DND-41 (cell line): ENCODE measurements at places on chromosomes 5 and 9.

- no peak for DNase-seq
These were observed 78.6 kb downstream of the AMBP start for GRCh38 chr9:113999256-114000062.

GRCh38 chr9:17081814-17082213, 53.0 kb upstream of the CNTLN start:
- DNase-seq = no peak

- DNase-seq = no peak
These were observed 93.1 kb downstream of the GABBR2 start for GRCh38 chr9:98615633-98616032.

GRCh38 chr5:42496397-42497156, 73.3 kb downstream of the GHR start:
- DNase-seq = no peak

- DNase-seq = no peak
These were observed 97.2 kb upstream of the BASP1 start for GRCh38 chr5:17120209-17120608.

GRCh38 chr5:8399471-8399870, 530.5 kb downstream of the MTRR start:
- no peak for DNase-seq
